ENCODE measurements at places on chromosomes 7 and 10. TPM values are rescaled to one million over a fixed set of nuclear protein-coding genes. Genes with fewer than 3 reads are reported as not detected.

- no peaks in the 10 kb centered on the region for H3K27me3 ChIP-seq
- no peak overlapping the region for H3K27ac ChIP-seq
- no peaks in the 10 kb centered on the region for H3K36me3 ChIP-seq
- DNase-seq, result peak; percentile 17
- H3K4me1 ChIP-seq, result 0 out of 2 replicates have a peak, but pooled peaks cover 2% of the 10 kb centered on the region
These were observed 66.8 kb upstream of the SEPHS1 start for GRCh38 chr10:13414855-13415254.

ERVW-1 gene
- total RNA-seq, result 66.6 TPM

DNA sequence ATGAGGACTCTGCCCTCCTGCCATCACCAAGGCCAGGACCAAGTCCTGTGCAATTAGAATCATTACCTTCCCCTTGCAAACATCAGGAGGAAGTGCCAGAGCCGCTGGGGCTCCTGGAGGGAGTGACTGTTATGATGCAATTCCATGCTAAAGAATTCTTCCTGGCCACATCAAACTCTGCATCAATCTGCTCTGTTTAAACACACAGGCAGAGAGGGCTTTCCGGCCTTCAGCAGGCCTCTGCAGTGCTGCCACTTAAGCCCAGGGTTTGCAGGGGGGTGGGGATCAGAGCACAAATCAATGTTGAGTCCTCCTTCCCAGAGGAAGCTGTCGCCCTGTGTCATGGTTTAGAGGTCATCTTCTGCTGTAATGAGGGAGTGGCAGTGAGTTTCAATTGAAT lies 58.1 kb downstream of the CTBP2 start:
- no peak overlapping the region for H3K4me3 ChIP-seq
- H3K27ac ChIP-seq, result no peak overlapping the region
- H3K27me3 ChIP-seq, result no peaks in the 10 kb centered on the region
- DNase-seq, result no peak
- no peaks in the 10 kb centered on the region for H3K4me1 ChIP-seq

- H3K4me3 ChIP-seq, result no peak overlapping the region
- H3K36me3 ChIP-seq, result peaks cover 17% of the 10 kb centered on the region
- no peaks in the 10 kb centered on the region for H3K27me3 ChIP-seq
- no peak overlapping the region for H3K27ac ChIP-seq
These were observed 14.4 kb downstream of the CAMK2G start for GRCh38 chr10:73859784-73860491.

DNA sequence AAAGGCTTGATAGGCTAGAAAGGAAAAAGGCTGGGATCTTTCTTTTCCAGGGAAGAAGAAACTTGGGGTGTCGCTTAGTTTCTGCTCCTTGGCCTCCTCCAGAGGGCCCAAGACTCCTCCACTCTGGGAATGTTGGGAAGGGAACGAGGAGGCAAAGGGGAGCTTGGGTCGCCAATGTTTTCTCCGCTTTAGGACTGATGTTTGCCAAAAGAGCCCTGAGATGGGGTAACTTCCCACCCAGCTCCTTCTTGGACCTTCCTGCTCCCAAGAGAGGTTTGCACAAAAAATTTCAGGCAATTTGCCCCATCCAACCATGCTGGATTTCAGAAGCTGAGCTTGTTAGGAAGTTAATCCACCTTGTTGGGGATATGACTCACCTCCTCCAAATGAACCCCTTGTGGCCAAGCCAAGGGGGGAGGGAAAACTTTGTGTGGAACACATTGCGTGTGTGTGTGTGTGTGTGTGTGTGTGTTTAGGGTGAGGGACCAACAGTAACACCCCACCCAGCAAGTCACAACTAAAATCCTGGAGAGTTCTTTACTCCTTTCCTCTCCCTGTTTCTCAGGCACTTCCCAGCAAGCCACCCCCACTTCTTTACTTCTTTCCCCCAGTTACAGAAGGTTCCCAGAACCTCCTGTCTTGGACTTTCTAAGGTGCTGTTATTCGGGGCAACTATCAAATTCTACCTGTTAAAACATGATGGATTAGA lies 8.7 kb upstream of the HOXA2 start:
- H3K27me3 ChIP-seq, result no peaks in the 10 kb centered on the region
- peaks cover 26% of the 10 kb centered on the region for H3K36me3 ChIP-seq
- H3K27ac ChIP-seq, result no peak overlapping the region
- peaks cover 17% of the 10 kb centered on the region for H3K4me1 ChIP-seq

CRYGN gene
- not detected for total RNA-seq

DNA sequence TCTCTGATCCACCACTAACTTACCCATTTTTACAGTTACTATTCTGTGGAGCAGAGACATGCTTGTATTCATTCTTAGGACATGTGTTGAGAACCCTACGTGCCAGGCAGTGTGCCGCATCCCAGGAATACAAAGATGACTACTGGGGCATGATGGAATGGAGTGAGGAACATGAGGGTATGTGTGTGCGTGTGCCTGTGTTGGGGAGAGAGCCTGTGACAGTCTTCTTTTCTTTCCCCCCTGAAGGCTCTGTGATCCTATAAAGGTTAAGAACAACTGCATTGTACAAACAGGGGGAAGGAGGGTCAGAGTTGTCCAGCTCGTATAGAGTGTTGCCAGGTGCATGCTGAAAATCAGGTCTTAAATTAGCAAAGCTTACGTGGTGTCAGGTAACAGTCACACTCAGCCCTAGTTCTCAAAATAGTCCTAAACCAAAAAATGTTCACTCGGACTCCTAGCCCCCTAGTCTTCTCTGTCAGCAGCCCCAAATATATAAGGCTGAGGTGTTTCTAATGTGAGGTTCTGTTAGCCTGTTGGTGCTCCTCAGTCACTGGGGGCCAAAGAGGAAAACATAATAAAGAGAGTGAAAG lies 161.9 kb downstream of the CELF2 start:
- H3K27me3 ChIP-seq, result no peaks in the 10 kb centered on the region
- DNase-seq, result no peak
- H3K27ac ChIP-seq, result no peak overlapping the region

VIPR2 gene
- total RNA-seq, result 10.2 TPM

DNA sequence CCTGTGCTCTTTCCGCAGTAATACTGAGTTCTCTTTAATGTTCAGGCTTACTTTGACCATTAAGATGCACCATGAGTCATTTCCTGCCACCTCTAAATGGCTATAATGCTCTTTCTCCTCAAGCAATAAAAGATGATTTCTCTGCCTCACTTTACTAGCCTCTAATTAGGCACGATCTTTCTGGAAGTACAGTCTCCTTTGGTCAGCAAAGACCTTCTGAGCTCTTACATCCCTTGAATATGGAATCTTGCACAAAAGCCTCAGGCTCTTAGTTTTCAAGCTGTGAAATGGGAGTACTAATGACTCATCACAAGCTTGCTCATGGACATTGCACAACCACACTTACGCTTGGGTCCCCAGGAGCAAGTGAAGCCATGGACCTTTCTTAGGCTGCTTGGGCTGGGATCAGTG lies 85.9 kb downstream of the FRMD4A start:
- no peak overlapping the region for H3K4me3 ChIP-seq
- DNase-seq, result no peak
- H3K27me3 ChIP-seq, result no peaks in the 10 kb centered on the region
- no peaks in the 10 kb centered on the region for H3K36me3 ChIP-seq

GRCh38 chr10:126731610-126731990 lies 61.1 kb upstream of the C10orf90 start:
- H3K4me3 ChIP-seq, result no peak overlapping the region
- no peaks in the 10 kb centered on the region for H3K36me3 ChIP-seq
- H3K27ac ChIP-seq, result no peak overlapping the region
- no peaks in the 10 kb centered on the region for H3K4me1 ChIP-seq
- DNase-seq, result no peak

GRCh38 chr7:51025668-51026067 lies 243.0 kb upstream of the GRB10 start:
- no peak overlapping the region for H3K27ac ChIP-seq
- no peak for DNase-seq
- H3K27me3 ChIP-seq, result peaks cover 8% of the 10 kb centered on the region
- H3K4me1 ChIP-seq, result no peaks in the 10 kb centered on the region

CTTNBP2 gene
- 0.43 TPM for total RNA-seq

TRIM73 gene
- 0.20 TPM for total RNA-seq

- no peak overlapping the region for H3K27ac ChIP-seq
- H3K27me3 ChIP-seq, result no peaks in the 10 kb centered on the region
- no peak overlapping the region for H3K4me3 ChIP-seq
- H3K36me3 ChIP-seq, result no peaks in the 10 kb centered on the region
- peak; percentile 7 for DNase-seq
These were observed 198.5 kb downstream of the INHBA start for GRCh38 chr7:41504214-41504980.

DNA sequence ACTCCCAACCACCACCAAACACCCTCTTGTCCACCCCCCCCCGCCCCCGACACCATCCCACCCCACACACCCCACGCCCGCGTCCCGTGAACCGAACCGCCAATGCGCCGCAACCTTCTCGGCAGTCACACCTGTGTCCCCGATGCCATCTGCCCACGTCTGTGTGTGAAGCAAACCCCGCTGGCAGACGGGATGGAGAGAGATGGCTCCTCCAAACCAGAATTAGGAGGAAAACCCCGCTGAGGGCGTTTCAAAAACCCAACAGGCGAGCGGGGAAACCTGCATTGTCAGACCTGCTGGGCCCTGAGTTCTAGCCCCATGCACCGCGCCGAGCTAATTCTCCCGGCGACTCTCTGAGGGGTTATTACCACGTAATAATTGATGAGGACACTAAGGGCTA lies 28.6 kb upstream of the KCNK18 start:
- no peak overlapping the region for H3K27ac ChIP-seq
- H3K36me3 ChIP-seq, result no peaks in the 10 kb centered on the region
- no peak overlapping the region for H3K4me3 ChIP-seq
- no peaks in the 10 kb centered on the region for H3K4me1 ChIP-seq
- no peak for DNase-seq

GRCh38 chr7:118195837-118196474 lies 12.0 kb downstream of the LSM8 start:
- H3K27me3 ChIP-seq, result no peaks in the 10 kb centered on the region
- H3K4me1 ChIP-seq, result no peaks in the 10 kb centered on the region
- H3K36me3 ChIP-seq, result peaks cover 13% of the 10 kb centered on the region
- no peak overlapping the region for H3K27ac ChIP-seq

DNA sequence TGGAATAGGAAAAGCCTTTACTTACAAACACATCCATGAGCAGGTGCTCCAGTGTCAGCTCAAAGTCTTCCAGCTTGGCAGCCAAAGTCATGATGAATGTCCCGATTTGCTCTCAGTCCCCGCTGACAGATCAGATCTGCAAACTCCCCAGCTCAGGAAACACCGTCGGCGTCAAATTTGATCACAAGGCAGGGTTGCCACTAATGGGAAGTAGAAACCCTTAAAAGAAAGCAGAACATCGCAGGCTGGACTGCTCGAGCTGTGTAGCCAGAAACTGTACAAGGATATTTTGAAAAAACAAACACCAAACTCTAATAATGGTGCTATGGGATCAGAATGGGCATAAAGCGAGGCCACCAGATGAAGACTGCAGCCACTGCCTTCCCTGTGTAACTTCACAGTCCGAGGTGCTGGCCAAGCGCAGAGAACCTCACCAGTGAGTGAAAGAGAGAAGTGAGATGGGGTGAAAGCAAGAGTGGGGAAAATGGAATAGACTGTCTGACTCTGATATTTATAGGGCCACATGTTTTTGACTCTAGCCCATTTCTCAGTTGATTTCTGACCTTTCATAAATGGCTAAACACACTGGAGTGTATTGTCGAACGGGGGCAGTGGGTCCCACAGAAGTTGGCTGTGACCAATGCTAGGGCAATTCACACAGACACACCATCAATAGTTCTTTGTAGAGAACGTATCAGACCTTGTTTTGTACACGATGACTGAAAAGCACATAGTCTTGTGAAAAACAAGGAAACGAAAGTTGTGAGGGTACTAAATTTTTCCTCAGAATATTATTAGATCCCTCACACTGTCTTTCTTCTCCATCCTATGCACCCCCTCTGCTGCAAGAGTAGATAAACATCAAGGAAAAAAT lies 306.2 kb downstream of the FRMD4A start:
- H3K36me3 ChIP-seq, result no peaks in the 10 kb centered on the region
- no peaks in the 10 kb centered on the region for H3K27me3 ChIP-seq
- no peak overlapping the region for H3K27ac ChIP-seq

DNA sequence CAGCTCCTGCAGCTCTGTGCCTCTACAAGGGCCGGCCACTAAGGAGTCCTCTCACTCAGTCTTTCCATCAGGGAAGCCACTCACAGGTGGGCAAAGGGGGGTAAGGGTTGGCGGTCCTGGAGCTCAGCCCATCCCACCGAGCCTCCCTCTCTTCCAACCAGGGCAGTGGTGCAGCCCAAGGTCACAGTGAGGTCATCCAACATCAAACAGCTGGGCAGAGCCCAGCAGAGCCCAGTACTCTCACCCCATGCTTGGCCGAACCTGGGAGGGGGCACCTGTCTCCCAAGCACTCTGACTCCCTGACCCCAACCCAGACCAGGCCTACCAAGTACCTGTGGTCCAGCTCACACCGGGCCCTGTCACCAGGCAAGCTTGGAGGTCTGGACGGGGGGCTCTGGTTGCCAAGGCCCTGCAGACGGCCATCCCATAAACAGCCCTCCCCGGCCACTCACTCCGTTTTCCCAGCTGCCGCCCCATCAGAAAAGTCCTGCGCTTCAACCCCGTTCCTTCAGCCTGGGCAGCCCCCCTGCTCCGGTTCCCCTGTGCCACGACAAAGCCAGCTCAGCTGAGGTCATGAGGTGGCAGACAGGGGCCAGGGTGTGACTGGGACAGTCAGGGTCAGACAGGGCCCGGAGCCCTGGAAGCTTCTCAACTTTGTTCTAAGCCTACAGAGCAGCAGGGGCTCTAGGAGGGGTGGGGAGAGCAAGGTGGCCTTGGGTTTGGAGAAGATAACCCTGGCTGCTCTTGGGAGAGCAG lies 27.5 kb downstream of the PDGFA start:
- peaks cover 29% of the 10 kb centered on the region for H3K4me1 ChIP-seq
- H3K27me3 ChIP-seq, result no peaks in the 10 kb centered on the region
- DNase-seq, result no peak
- H3K4me3 ChIP-seq, result no peak overlapping the region
- peak overlapping the region; percentile 89 for H3K27ac ChIP-seq

- no peaks in the 10 kb centered on the region for H3K4me1 ChIP-seq
- peaks cover 5% of the 10 kb centered on the region for H3K27me3 ChIP-seq
- H3K4me3 ChIP-seq, result no peak overlapping the region
- H3K27ac ChIP-seq, result no peak overlapping the region
- H3K36me3 ChIP-seq, result no peaks in the 10 kb centered on the region
These were observed 33.7 kb upstream of the CHCHD3 start for GRCh38 chr7:133115596-133115995.

ARHGAP21 gene
- 48.7 TPM for total RNA-seq

GRCh38 chr10:75288140-75288711 lies 52.5 kb upstream of the COMTD1 start:
- no peak overlapping the region for H3K27ac ChIP-seq
- DNase-seq, result no peak
- peaks cover 6% of the 10 kb centered on the region for H3K4me1 ChIP-seq
- H3K27me3 ChIP-seq, result no peaks in the 10 kb centered on the region

GRCh38 chr10:21934307-21934706 lies 69.2 kb downstream of the DNAJC1 start:
- DNase-seq, result no peak
- no peak overlapping the region for H3K27ac ChIP-seq
- peaks cover 4% of the 10 kb centered on the region for H3K4me1 ChIP-seq
- H3K4me3 ChIP-seq, result no peak overlapping the region
- no peaks in the 10 kb centered on the region for H3K27me3 ChIP-seq

GPR85 gene
- total RNA-seq, result 13.2 TPM

GRCh38 chr10:1403508-1404322 lies 333.6 kb downstream of the ADARB2 start:
- H3K27me3 ChIP-seq, result no peaks in the 10 kb centered on the region
- H3K4me1 ChIP-seq, result no peaks in the 10 kb centered on the region
- H3K36me3 ChIP-seq, result no peaks in the 10 kb centered on the region
- no peak overlapping the region for H3K27ac ChIP-seq
- DNase-seq, result no peak

NPFFR1 gene
- not detected for total RNA-seq

GJC3 gene
- not detected for total RNA-seq

Data from SJCRH30 (cell line).